Anterior cingulate cortex (tissue), 58 donors: ENCODE measurements at places on chromosomes 7 and 10.

- no peak for DNase-seq
These were observed 154.8 kb upstream of the TMEM196 start for GRCh38 chr7:19928247-19928646.

DNA sequence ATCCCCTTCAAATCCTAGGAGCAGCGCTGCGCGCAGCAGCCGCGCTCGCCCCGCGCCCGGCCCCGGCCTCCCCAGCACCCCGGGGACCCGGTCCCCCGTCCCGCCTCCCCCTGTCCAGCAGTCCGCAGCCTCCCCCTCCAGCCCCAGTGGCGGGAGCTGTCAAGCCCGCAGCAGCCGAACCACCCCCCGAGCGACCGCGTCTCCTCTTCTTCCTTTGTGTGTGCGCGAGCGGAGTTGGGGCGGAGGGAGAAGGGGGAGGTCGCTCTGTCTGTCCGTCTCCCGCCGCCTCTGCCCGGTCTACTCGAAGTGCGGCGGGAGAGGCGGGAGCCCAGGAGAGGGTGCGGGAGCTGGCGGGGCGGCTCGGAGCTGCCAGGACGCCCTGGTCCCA lies 375 bp upstream of the CHN2 start:
- peak; percentile 21 for DNase-seq

DNA sequence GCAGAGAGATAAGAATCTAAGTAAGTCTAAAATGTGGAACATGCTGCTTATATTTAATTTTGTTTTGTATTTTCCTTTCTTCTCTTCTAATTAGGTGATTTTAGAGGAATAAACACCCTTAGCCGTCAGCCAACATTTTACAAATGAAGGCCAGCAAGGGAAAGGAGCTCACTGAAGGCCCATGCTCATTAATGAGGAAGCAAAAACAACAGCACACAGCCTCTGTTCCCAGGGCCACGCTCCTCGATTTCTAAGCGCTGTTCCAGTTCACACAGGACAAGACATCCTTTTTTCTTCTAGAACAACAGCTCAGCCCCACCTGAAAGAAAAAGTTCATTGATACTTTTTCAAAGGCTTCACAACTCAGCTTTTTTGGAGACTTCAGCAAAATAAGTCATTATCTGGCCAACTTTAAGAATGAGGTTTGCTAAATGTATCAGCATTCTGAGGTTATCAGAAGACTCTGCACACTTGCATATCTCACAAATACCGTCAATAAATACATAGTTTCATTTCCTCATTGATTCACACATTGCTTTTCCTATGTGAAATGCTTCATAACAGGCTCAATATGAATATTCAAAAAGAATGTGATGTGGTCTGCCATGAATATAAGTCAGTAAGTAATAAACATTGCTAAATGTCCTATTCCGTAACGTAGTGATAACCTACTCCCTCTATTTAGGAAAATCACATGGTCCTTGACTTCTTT lies 34.8 kb upstream of the SFMBT2 start:
- no peak for DNase-seq

GRCh38 chr7:111752022-111752582 lies 189.8 kb upstream of the IMMP2L start:
- DNase-seq = peak; percentile 10

DNA sequence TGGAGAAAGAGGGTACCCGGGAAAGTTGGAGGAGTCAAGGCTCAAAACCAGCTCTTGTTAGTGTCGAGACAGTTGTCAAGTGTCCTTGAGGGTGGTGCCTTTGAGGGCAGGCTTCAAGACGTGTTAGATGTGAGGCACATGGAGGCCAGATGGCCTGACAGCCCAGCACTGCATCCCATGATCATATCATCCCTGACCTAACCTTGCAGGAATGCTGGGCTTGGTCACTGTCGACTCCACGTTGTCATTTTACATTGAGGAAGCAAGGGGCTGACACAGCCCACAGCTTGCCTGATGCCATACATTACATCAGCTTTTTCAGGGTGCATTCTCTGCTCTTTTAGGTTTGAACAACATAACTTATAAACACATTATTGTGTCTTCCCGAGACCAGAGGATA lies 114.1 kb downstream of the ABCA13 start:
- no peak for DNase-seq
